Activated CD8-positive, alpha-beta memory T cell treated with anti-CD3 and anti-CD28 coated beads for 36 hours (primary cell): ENCODE measurements at places on chromosomes 12 and 14. TPM values are rescaled to one million over a fixed set of nuclear protein-coding genes. Genes with fewer than 3 reads are reported as not detected.

The SLC39A2 gene
- not detected for total RNA-seq

The STAT6 gene
- 266 TPM for total RNA-seq

The PRB2 gene
- total RNA-seq = not detected

The GXYLT1 gene
- 11.0 TPM for total RNA-seq

The CLMN gene
- 0.29 TPM for total RNA-seq

The NPFF gene
- not detected for total RNA-seq

The SALL2 gene
- 2.9 TPM for total RNA-seq
